ENCODE measurements at places on chromosomes 2 and 18.
A peak's percentile ranks its signal among the peaks of the same experiment; 100 is the strongest.

GRCh38 chr2:18903750-18904149, 314.4 kb upstream of the NT5C1B start:
- H3K4me1 ChIP-seq: no peaks in the 10 kb centered on the region
- H3K4me3 ChIP-seq: no peak overlapping the region
- H3K36me3 ChIP-seq: no peaks in the 10 kb centered on the region
- H3K27ac ChIP-seq: no peak overlapping the region

DNA sequence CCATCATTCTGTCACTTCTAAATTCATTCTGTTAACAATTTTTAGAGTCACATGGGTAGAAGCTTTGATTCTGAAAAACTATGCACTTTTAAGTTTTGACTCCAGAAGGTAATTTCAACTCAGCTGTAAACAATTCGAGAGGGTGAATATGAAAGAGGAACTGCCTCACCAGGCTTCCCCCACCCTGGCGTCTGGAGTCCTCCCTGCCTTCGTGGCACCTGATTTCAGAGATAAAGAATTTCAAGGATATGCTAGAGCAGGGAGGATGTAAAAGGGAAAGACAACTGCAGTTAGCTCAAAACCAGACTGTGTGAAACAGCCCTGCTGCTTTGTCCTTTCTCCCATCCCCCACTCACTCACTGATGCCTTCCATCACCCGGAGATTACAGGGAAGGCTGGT, 40.7 kb downstream of the ONECUT2 start:
- H3K4me3 ChIP-seq: no peak overlapping the region
- H3K27me3 ChIP-seq: peaks cover 2% of the 10 kb centered on the region
- H3K27ac ChIP-seq: no peak overlapping the region

DNA sequence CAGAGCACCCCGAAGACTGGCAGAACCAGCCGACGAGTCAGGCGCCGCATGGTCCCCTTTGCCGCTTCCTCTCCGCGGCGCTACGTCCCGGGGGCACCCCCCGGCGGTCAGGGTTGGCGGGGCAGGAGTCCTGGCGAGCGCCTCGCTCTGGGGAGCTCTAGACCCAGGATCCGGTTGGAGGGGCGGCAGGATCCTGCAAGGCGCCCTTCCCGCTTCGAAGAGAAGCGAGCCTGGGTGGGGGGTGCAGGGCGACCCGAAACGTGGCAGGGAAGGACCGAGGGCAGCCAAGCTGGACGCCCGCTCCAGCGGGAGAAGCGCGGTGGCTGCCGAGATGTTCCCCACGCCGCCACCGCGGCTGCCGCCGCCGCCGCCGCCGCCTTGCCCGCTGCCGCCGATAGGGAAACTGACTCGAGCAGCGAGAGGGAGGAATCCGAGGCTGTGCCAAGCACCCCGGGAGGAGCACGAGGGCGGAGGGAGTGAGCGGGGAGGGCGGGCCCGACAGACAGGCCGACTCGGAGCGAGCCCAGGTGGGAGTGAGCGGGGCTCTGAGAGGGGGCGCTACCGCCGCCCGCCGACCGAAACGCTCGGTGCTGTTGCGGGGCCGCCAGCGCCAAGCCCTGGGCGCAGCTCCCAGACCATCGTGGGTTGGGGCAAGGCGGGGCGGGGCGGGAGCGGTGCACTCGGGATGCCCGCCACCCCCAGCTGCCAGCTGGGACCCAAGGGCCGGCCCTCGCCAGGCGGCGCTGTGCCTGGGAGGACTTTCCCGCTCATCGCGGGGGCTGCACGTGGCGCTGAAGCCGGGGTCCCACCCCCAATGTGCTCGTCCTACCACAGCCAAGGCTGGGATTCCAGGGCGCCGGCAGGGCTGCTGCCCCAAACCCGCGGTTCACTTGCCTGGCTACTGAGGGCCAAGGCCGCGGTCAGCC, at the start of gene GALNT14:
TSS of gene GALNT14 (minus strand) at position 404 of the 926 bp plus-strand sequence. CDS start at position 50, 354 bp downstream.
- H3K36me3 ChIP-seq: no peaks in the 10 kb centered on the region
- H3K4me3 ChIP-seq: peak within 1 kb of the TSS; percentile 43
- no peak within 1 kb of the TSS for H3K27ac ChIP-seq
- DNase-seq: peak; percentile 27

DNA sequence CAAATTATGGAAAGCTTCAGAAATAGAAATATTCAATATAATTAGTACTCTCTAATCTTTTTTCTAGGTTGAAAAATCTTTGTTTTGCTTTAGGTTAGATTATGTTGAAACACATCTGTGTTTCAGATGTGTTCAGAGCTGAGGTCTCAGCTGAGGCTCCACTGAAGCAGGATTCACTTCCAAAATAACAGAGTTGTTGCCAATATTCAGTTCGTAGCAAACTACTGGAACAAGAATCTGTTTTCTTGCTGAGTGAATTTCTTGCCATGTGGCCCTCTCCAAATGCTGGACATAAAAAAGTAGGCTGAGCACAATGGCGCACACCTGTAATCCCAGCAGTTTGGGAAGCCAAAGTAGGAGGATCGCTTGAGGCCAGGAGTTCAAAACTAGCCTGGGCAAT, 8.7 kb downstream of the PHOSPHO2 start:
- no peak overlapping the region for H3K4me3 ChIP-seq
- DNase-seq: no peak
- H3K27ac ChIP-seq: no peak overlapping the region
- no peaks in the 10 kb centered on the region for H3K27me3 ChIP-seq
- no peaks in the 10 kb centered on the region for H3K36me3 ChIP-seq
- H3K4me1 ChIP-seq: no peaks in the 10 kb centered on the region

- H3K27ac ChIP-seq: no peak overlapping the region
- no peak for DNase-seq
- no peaks in the 10 kb centered on the region for H3K36me3 ChIP-seq
- no peak overlapping the region for H3K4me3 ChIP-seq
- H3K27me3 ChIP-seq: no peaks in the 10 kb centered on the region
- no peaks in the 10 kb centered on the region for H3K4me1 ChIP-seq
These were observed 252.4 kb downstream of the FSIP2 start for GRCh38 chr2:185990861-185991525.

DNA sequence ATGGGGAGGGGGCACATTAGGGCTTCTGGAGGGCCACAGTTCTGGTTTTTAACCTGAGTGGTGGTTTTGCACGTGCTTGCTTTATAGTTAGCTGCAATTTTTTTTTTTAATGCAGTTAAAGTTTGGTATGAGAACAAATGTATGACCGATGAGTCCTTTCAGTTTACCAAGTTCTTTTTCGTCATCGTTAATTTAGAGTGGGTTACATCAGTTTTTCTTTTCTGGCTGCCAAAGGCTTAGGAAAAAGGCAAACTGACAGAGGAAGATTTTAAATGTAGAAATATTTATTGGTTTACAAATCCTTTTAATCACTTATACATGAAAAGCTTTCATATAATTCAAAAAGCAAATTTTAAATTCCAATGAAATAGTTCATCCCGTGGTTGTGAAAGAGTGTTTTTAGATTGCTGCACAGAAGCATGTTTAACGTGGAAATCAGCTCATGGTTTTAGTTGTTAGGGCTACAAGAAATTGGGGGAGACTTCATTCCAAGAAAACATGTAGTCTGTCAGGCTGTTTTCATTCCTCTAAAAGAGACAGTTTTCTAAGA, 82.9 kb downstream of the MSH2 start:
- no peak overlapping the region for H3K4me3 ChIP-seq
- H3K36me3 ChIP-seq: peaks cover 19% of the 10 kb centered on the region
- no peaks in the 10 kb centered on the region for H3K27me3 ChIP-seq
- no peak for DNase-seq

- no peak overlapping the region for H3K4me3 ChIP-seq
- no peaks in the 10 kb centered on the region for H3K4me1 ChIP-seq
- no peak overlapping the region for H3K27ac ChIP-seq
- no peaks in the 10 kb centered on the region for H3K27me3 ChIP-seq
- no peaks in the 10 kb centered on the region for H3K36me3 ChIP-seq
These were observed 123.2 kb downstream of the PTH2R start for GRCh38 chr2:208529796-208530195.

DNA sequence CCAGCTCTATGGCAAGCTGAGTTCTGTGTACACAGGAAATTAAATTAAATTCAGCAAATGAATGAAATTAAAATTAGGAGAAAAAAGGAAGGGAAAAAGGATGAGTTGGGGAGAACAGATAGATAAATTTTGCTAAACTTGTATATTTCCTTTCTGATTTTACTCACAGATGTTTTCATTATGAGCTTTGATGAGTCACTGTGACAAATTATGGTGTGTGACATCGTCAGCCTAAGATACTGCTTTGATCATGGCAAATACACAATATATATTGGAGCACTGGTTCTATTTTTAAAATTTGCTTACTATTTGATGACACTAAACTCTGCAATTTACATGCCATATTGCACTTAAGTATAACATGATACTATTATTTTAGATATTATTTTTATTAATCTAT, 464.6 kb upstream of the SPHKAP start:
- no peaks in the 10 kb centered on the region for H3K36me3 ChIP-seq
- H3K4me1 ChIP-seq: no peaks in the 10 kb centered on the region
- DNase-seq: no peak
- H3K27ac ChIP-seq: no peak overlapping the region
- no peaks in the 10 kb centered on the region for H3K27me3 ChIP-seq
- no peak overlapping the region for H3K4me3 ChIP-seq

- peaks cover 12% of the 10 kb centered on the region for H3K4me1 ChIP-seq
- peaks cover 14% of the 10 kb centered on the region for H3K27me3 ChIP-seq
- DNase-seq: no peak
- H3K4me3 ChIP-seq: no peak overlapping the region
- H3K27ac ChIP-seq: no peak overlapping the region
- H3K36me3 ChIP-seq: no peaks in the 10 kb centered on the region
These were observed 4.5 kb downstream of the NRXN1 start for GRCh38 chr2:51027442-51027841.

GRCh38 chr2:202171241-202171825, 67.1 kb downstream of the SUMO1 start:
- no peaks in the 10 kb centered on the region for H3K27me3 ChIP-seq
- H3K27ac ChIP-seq: no peak overlapping the region
- peaks cover 6% of the 10 kb centered on the region for H3K4me1 ChIP-seq
- no peak for DNase-seq
- H3K4me3 ChIP-seq: peak overlapping the region; percentile 21

- H3K4me1 ChIP-seq: peaks cover 9% of the 10 kb centered on the region
- no peaks in the 10 kb centered on the region for H3K36me3 ChIP-seq
- DNase-seq: no peak
- H3K27ac ChIP-seq: no peak overlapping the region
These were observed 27.3 kb downstream of the GRB14 start for GRCh38 chr2:164593959-164594358.

DNA sequence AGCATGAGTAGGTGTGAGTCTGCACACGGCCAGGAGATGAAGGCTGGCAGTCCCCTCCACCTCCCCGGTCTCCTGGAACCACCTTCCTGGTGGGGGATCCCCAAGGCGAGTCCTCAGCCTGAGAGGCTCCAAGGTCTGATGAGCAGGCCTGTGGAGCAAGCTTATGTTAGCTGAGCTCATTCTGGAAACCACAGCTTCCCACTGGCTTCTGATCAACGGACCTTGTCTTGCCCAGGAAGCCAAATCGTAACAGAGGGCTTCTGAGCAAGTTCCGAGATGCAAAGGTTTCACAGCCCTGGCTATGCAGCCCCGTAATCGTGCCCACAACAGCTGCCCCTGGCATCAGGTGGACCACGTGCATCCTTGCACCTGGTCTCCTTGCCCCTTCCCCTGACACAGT, 28.8 kb upstream of the GPR55 start:
- no peak for DNase-seq
- peaks cover 23% of the 10 kb centered on the region for H3K27me3 ChIP-seq
- H3K4me3 ChIP-seq: no peak overlapping the region
- H3K27ac ChIP-seq: no peak overlapping the region

DNA sequence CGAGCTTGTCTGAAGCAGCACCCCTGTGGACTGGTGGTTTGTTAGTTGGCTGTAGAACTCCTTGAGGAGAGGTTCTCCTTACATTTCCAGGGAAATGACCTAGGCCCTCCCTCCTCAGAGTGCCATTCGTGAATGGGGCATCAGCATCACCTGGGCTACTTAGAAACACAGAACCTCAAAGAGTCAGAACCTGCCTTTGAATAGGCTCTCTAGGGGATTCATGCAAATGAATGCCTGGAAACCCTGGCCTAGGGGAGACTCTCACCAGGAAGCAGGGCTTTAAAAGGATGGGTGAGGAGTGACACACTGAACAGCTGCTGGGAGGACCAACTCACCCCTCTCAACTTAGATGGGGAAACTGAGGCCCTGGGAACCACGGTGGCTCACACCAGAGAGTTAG, 2.1 kb upstream of the MOCOS start:
- H3K4me3 ChIP-seq: no peak overlapping the region
- H3K36me3 ChIP-seq: no peaks in the 10 kb centered on the region
- H3K4me1 ChIP-seq: peaks cover 21% of the 10 kb centered on the region
- peaks cover 44% of the 10 kb centered on the region for H3K27me3 ChIP-seq

GRCh38 chr2:222572751-222573174, 83.1 kb downstream of the FARSB start:
- peaks cover 79% of the 10 kb centered on the region for H3K36me3 ChIP-seq
- no peaks in the 10 kb centered on the region for H3K27me3 ChIP-seq
- H3K4me1 ChIP-seq: no peaks in the 10 kb centered on the region
- H3K27ac ChIP-seq: no peak overlapping the region
- DNase-seq: no peak

DNA sequence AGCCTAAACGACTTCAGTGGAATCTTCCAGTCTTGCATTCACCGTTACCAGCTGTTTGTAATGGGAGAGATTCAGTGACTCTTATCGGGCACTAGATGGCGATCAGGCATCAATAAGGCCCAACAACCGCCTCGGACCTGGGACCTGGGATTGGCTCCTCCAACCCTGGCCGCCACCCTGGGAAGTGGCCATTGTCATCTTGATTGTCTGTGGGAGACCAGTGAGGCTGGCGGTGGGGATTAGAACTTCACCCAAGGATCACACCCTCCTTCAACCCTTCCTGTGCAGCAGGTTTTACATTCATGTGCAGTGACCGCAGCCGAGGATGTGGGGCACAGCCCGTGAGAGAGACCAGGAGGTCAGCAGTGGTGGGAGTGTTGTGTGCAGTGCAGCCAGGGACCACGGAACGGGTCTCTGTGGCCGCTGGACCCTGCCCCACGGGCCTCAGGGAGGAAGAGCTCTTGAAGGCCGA, 85.3 kb downstream of the SPP2 start:
- H3K4me1 ChIP-seq: no peaks in the 10 kb centered on the region
- no peaks in the 10 kb centered on the region for H3K36me3 ChIP-seq
- DNase-seq: peak; percentile 41
- no peak overlapping the region for H3K27ac ChIP-seq
- H3K27me3 ChIP-seq: no peaks in the 10 kb centered on the region

- DNase-seq: no peak
- H3K4me1 ChIP-seq: peaks cover 58% of the 10 kb centered on the region
- no peaks in the 10 kb centered on the region for H3K27me3 ChIP-seq
These were observed 23.8 kb upstream of the IL1R2 start for GRCh38 chr2:101967826-101968513.

Data from CD14-positive monocyte (primary cell).